Stomach (tissue), 19 donors: ENCODE measurements at places on chromosomes 1 and 21.

DNA sequence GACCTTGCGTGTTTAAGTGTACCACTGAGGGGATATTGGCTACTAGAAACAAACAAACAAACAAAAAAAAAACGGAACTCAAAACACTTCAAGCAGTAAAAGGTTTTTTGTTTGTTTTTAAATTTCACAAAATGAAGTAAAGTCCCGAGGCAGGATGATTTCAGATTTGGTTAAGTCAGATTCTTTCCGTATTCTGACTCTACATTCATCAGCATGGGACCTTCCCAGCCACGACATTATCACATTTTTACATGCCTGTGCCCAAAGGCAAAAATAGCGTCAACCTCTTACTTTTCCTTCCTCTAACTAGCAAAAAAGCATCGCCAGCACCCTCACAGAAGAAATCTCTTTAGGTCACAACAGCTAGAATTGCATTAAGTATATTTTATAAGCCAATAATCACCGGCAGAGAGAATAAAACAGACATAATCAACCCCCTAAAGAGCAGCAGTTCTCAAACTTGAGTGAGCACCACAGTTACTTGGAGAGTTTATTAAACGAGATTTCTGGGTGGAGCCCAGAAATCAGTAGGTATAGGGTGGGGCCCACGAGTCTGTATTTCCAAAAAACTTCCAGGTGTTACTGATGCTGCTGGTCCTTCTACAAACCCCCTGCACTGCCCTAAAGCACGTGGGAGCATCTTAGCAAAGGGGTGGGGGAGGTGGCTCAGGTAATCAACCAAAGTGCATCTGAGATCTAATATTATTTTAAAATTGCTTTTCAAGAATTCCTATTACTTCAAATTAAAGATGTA is 227.6 kb downstream of the RGS7 start:
- no peak for DNase-seq

DNA sequence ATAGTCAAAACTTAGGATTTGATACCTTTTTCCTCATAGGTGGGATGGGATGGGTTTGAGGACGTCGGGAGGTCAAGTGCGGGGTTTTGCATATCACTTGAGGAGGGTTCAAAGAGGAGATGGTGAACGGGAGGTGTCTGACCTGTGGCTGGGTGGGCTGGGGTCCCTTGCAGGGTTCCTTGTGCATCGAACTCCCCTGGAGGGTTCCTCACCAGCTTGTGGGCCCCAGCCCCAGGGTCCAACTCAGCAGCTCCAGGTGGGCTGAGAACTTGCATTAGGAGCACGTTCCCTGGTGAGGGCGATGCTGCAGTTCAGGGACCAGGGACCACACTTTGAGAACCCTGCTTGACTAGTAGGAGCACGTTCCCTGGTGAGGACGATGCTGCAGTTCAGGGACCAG is 23.2 kb downstream of the TRPM2 start:
- no peak for DNase-seq

- DNase-seq: no peak
These were observed 35.5 kb upstream of the MAP10 start for GRCh38 chr1:232769733-232770132.

- DNase-seq: peak; percentile 6
These were observed 52.1 kb upstream of the ADARB1 start for GRCh38 chr21:45022348-45022675.

- no peak for DNase-seq
These were observed 132.8 kb downstream of the PGBD5 start for GRCh38 chr1:230293390-230293700.

- no peak for DNase-seq
These were observed 15.0 kb downstream of the EPRS1 start for GRCh38 chr1:220031287-220031686.

- peak; percentile 59 for DNase-seq
These were observed 5.9 kb upstream of the CTRC start for GRCh38 chr1:15432324-15432723.

DNA sequence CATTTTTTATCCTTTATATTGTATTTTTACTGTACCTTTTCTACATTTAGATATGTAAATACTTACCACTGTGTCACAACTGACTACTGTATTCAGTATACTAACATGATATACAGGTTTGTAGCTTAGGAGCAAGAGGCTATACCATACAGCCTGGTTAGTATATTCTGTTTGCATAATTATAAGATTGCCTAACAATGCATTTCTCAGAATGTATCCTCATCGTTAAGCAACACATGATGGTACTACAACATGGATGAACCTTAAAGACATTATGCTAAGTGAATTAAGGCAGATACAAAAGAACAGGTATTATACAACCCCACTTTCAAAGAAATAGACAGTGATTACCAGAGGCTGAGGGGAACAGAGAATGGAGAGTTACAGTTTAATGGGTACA is 62.7 kb downstream of the RUSC1 start:
- DNase-seq: no peak

DNA sequence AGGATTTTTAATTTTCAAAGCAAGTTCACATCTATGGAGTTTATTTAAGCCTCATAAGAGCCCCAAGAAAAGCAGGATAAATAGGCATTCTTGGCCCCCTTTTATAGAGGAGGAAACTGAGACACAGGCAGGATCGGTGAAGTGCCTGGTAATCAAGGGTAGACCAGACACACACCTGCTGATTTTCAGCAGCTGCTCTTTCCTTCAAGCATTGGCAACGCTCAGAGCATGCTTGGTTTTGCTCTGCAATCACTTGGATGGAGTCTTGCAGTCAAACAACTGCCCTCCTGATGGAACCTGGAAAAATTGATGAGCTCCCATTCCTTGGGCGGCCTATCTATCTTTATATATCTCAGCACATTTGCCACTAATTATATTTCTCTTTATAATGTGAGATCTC is 478.9 kb upstream of the CAMK1G start:
- DNase-seq: no peak

DNA sequence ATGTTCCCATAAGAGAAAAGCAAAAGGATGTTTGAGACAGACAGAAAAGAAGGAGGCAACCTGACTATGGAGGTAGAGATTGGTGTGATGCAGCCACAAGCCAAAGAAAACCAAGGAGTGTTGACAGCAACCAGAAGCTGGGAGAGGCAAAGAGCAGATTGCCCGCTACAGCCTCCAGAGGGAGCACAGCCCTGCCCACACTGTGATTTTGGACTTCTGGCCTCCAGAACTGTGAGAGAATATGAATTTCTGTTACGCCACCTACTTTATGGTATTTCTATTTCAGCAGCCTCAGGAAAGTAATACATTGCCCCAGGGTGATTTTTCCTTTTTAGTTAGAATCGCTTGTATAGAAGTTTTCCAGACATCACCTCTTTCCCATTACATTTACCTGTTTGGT is 28.4 kb downstream of the SLAMF6 start:
- DNase-seq: peak; percentile 28

GRCh38 chr1:62613890-62614289 is 16.6 kb downstream of the ANGPTL3 start:
- DNase-seq: no peak

DNA sequence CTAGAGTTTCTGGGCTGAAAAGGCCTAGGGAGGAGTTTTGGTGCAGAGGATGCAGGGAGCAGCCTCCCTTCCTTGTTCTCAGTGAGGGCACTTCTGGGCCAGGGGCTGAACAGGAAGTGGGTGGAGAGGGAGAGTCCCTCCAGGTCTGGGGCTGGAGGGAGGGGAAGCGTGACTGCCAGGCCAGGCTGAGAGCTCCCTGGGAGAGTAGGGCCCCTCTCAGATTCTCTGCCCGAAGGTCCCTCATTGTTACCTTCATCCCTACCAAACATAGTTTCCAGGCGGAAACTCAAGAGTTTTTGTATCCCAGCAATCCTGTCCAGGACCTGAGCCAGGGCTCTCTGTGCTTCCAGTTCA is 36.8 kb downstream of the CITED4 start:
- DNase-seq: no peak

DNA sequence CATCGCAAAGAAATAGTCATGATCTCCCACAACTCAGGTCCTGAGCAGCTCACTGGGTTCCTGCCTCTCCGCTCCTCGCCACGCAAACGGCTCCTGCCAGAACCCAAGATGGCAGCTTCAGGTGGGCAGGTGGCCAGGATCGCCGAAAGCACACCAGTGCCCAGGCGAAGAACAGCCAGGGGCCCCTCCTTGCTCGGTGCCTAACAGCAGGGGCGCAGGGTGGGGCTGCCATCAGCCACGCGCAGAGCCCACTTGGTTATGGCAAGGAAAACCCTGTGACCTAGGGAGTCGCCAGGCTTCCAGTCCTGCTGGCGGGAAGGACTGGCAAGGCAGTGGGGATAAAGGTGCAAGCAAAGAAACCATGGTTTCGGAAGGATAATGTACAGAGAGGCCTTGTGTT is 47.5 kb downstream of the ARID4B start:
- no peak for DNase-seq

DNA sequence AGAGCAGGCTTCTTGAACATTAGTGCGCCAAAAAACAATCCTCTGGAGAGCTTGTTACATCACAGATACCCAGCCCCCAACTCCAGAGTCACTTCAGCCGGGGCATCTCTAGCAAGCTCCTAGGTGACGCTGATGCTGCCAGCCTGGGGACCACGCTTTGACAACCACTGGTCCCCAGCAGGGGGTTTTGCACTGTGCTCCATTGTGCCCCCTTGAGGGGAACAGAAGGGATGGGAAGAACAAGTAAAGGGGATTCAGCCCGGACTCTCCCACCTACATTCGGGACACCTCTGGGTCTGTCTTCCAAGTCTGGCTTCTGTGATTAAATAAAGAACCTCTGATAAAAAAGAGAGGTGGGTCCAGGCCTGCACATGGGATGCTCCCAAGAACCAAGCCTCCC is 60.4 kb downstream of the ATP5PO start:
- DNase-seq: no peak
